ENCODE measurements at places on chromosomes 6 and 20.

DNA sequence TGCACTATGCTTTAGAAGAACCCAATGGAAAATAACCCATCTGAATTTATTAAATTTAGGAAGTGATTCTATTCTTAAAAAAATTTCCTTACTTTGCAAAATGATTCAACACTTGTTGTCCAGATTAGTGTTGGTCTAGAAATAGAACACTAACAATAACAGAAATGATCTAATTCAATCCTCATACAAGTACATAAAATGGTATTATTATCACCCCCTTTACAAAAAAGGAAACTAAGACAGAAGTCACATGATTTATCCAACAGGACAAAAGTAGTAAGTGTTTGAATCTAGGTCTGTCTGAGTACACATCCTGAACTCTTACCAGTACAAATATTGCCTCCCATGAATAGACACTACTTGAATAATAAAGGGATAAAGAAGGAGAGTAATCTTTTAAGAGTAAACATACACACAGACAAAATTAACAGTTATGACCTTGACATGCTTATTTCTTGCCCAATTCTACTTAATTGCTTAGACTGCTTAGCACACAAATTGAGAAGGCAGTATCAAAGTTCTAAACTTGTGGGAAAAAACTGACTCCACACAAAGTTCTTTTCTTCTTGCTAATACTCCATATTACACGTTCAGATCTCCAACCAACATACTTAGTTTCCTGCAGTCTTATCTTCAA is 195.4 kb upstream of the RUNX2 start:
- DNase-seq, result no peak

DNA sequence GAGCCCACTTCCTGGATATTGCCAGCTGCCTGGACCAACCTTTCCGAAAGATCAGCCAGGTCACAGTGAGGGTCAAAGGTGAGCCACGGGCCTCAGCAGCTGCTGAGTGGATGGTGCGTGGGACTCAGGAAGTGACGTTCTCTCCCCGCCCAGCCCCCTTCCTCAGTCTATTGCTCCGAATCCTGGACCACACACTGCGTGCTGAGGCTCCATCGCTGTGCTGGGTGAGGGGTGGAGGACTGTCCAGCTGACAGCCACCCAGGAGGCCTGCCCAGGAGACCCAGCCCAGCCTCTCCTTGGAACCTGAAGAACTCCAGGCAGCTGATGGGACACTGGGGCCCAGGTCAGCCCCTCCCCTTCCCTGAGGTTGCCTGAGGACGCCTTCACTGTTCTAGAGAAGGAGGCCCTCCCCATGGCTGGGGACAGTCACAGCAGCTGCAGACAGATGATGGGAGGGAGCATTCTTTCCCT is 94.4 kb upstream of the CD93 start:
- no peak for DNase-seq

- no peak for DNase-seq
Observed at GRCh38 chr6:79385333-79385732, 150.9 kb upstream of the HMGN3 start.

DNA sequence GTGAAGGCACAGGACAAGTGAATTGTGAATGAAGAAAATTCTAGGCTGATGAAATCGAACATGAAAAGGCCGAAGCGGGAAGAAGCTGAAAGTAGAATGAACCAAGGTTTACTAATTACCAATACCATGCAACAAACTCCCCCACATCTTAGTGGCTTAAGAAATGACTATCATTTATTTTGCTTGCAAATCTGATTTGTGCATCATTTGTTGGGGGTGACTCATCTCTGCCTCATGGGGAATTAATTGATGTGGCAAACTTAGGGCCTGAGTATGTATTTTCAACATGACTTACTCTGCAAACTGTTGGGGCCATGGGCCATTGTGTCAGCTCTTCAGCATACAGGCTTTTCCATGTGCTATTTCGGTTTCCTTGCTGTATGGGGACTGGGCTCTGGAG is 26.8 kb downstream of the PPP1R14C start:
- no peak for DNase-seq

DNA sequence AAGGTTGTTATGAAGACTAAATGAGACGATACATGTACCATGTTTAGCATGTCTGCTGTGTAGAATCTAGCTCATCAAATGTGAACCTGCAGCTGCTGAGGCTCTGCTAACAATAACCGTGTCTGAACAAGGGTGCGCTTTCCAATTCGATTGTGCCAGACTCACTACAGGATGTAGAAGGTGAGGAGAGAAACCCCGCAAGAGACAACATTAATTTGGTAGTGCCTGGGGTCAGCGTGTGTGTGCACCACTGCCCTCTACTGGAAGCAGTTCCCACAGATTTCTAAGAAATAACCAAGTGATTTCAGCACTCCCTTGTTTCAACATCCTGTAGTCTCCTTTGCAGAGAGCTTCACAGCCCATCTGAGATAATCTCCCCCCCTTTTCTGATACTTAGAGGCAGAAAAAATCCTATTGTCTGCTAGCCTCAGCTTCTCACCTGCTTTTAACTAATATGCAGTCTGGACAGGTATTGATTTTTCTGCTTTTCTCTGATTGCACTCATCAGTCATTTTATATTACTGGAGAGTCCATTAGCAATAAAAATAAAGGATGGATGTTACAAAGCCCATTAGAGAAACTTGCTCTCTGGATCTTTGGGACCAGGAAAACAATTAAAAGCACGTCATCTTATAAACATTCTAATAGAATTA is 96.7 kb upstream of the BACH2 start:
- DNase-seq, result peak; percentile 79

DNA sequence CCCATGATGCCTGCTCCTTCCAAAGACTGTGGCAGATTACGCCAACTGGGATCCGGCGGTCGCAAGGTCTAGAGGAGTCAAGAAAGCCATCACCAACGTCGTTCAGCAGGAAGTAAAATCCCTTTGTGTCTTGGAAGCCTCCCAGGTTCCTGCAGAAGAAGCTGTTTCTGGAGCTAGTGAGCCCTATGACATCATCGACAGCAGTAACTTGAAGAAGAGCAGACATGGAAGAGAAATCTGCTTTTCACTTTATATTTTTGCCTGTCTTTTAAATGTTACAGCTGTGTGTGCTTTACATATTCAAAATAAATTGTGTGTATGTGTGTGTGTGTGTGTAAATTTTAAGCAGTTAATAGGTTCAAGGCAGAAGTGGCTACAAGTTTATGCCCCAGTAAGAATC is 7.4 kb upstream of the OR2H2 start:
- no peak for DNase-seq

GRCh38 chr6:156783958-156784357 is 6.8 kb downstream of the ARID1B start:
- no peak for DNase-seq

GRCh38 chr6:9978480-9978879 is 436.4 kb downstream of the TFAP2A start:
- DNase-seq, result no peak

DNA sequence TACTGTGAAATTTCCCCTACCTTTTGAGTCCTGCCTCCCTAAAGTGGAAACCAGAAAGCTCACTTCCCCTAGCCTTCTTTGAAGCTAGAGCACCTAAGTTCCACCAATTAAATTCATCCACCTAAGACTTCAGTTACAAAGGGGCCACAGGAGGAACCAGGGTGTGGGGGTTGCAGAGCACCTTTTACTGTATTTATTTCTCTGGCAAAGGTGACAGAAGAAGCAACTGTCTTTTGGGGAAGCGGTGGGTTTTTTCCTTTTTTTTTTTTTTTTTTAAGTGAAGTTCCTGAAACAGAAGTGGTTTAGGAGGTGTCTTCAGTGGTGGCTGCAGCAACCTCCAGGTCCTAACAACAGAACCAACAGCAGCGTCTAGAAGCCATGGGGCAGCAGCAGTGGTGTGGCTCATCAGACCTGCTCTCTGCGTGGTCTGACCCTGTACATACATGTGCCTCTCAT is 13.1 kb downstream of the PSMB9 start:
- peak; percentile 38 for DNase-seq

- no peak for DNase-seq
Observed at GRCh38 chr6:54846857-54847674, 495 bp downstream of the FAM83B start.

DNA sequence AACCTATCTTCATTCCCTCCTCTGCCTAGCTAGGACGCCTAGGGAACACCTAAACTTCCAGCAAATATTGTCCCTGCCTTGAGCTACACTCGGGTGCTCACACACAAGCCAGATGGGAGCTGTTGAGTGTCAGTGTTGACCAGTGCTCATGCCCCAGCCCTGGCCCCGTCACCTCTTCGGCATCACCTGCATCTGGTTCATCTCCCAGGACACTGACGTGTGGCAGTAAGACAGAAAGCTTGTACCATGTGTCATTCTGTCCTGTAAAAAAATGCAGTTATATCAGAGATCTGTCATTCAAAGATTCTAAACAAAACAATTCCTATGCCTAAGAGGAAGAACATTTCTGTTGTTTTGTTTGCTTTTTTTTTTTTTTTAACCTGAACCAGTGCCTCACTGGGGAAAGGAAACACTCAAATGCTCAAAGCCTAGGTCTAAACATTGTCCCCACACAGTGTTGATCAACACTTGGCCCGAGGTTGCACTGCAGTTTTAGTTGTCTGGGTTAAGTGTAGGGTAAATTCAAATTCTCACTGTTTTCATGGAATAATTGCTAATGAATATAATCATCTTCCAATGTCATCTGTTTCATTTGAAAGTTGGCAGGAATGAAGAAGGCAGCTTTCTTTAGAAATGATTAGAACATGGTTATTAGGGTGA is 102.7 kb upstream of the SASH1 start:
- DNase-seq, result no peak

DNA sequence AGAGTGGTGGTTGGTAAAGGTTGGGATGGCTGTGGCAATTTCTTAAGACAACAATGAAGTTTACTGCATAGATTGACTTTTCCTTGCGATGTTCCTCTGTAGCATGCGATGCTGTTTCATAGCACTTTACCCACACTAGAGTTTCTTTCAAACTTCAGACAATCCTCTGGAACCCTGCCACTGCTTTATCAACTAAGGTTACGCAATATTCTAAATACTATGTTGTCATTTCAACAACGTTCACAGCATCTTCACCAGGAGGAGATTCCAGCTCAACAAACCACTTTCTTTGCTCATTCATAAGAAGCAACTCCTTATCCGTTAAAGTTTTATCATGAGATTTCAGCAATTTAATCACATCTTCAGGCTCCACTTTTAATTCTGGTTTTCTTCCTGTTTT is 161.2 kb upstream of the NRSN1 start:
- DNase-seq, result no peak

GRCh38 chr6:49541210-49541724 is 9.2 kb upstream of the C6orf141 start:
- no peak for DNase-seq

GRCh38 chr6:139863346-139863745 is 488.9 kb upstream of the CITED2 start:
- DNase-seq, result no peak

DNA sequence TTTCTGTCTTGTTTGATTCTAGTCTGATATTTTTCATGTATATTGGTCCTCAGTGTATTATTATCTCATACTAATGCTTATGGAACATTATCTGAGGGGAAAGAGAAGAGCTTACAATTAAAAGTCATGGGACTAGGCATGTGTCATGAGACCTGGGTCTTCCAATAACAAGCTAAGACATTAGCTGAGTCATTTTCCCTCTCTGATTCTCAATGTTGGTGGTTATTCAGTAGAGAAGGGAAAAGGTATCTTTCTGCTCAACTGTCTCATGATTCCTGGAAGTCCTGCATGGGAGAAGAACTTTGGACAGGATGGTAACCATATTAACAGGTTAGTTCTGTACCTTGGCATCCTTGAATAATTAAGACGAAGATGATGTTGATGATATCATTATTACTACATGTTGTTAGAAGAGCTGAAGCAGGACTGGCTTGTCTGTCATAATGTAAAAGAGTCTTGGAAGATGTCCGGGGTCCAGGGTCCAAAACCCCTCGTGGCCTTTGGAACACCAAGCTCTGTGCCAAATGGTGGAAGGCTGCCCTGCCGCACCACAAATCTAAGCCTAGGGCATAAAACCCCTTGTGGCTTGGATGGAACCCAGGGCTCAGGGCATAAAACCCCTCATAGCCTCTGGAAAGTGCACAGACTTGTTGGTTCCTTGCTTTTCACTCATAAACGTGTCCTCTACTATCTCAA is 19.1 kb downstream of the TRIM38 start:
- no peak for DNase-seq

DNA sequence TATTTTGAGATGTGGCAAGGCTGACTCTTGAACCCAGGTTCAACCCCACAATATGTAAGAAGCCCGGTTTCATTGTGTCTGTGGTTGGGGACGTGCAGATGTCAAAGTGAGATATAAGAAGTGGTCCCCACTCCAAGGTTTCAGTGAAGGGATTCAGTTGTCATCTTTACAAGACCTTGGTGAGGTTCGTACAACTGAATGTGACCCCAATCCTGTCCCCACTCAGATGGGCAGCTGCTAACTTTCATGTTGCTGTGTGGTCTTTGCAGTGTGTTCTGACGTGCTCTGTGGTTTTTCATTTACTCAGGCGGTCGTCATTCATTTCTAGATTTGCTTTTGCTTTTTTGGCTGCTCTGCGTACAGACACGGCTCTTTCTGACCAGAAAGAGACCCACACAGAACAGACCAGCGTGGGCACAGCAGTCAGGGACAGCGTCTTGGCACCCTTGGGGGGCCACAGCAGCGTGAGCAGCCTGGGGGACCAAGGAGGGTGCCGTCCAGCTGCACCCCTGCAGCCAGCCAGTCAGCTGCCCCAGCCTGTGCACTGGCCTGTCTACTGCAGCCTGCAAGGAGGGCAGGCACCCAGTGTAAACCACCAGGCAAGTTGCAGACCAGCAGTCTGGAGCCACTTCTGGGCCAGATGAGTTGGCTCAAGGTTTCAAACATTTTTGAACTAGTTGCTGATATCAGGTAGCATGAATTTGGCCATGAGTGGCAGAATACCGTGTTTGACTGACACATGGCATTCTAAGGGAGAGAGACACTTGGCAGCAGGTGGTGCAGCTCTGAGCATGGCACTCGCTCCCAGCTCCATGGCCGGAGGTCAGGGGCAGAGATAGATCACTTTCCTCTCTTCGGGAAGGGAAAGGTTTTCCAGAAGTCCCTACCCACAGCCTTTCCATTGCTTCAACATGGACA is 49.4 kb upstream of the IRF4 start:
- no peak for DNase-seq

DNA sequence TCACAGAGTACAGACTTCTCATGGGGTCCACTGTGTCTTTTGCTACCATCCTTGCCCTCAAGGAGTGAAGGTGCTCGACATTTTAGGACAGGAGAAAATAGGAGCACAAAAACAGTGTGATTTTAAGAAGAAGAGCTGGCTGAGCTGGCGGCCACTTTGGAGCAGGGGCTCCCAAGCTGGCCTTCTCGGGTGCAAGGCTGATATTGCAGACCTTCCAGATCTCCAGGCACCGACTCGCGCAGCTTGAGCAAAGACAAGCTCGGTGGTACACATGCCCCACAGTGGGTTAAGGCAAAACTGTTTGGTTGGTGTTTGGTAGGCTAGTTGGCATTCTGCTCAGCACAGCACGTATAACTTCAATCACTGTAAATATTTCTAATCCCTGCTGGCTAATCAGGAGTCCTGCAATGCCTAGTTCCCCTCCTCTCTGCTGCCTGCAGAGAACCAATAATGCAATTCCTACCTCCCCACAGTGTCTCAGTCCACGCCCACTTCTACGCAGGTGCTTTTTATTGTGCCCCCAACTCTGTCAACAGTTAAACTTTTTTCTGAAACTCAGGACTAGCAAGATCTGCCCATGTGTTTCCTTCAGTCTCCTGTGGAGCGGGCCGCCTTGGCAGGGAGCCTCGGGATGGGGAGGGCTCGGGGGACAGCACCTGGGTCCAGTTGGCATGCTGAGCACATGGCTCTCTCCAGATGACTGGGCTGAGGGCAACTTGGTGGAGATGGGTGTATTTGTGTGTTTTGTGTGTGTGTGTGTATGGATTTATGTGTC is 12.7 kb upstream of the SMOC2 start:
- DNase-seq, result no peak

All from CD4-positive, alpha-beta T cell treated with Interleukin-12 subunit alpha and Interleukin-12 subunit beta, for 1 hour (primary cell).